ENCODE measurements at places on chromosomes 4 and X. TPM values are rescaled to one million over a fixed set of nuclear protein-coding genes. Genes with fewer than 3 reads are reported as not detected.

The ADAMTS3 gene
- 2.5 TPM for total RNA-seq

GRCh38 chr4:53380221-53380620 lies 2.8 kb downstream of the FIP1L1 start:
- DNase-seq, result no peak

GRCh38 chr4:4752576-4753401 lies 106.7 kb upstream of the MSX1 start:
- DNase-seq, result no peak

The TIGD2 gene
- total RNA-seq, result 2.4 TPM

DNA sequence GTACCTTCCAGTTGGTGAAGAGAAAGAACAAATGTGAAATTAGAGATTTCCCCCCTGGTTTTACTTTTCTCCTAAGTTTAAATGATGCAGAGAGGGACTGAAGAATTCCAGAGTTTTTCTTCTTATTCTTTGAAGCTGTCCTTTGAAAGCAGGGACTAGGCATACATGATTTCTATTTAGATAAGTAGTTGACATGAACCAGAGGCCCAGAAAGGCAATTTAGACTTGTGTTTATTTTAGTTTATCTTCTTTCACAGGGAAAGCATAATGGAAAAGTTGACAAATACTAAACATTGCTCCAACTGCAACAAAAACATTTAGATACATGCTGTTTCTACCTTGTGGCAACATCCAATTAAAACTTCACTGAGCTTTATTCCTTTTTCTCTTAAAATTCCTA lies 32.0 kb downstream of the PTPN13 start:
- no peak for DNase-seq

All from esophagus muscularis mucosa (tissue), 4 donors.